ENCODE measurements at places on chromosomes 2 and 18.

- no peak for DNase-seq
These were observed 3.5 kb upstream of the APOB start for GRCh38 chr2:21047141-21048009.

DNA sequence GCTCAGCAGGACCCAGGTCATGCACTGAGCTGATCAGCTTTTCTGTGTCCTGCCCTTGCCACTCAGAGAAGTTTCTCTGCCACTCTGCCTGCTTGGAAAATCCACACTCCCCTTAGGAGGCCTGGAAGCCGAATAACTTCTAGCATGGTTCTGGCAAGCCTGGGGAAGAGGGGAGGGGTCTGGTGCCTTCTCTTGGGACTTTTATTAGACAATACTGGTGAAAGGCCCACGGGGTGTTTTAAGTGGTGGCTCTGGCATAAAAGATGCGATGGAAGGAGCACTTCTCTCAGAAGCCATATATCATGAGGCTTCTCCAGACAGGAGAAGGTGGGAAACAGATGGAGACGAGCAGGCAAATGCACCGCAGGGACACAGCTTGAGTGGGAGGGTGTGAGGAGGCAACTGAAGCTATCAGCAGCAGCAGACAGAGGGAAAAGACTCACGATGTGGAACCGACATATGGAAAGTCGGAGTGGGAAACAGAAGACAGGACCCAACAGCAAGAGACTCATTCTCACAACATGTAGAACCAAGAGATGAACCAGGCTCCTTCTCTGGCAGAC lies 141.8 kb upstream of the CTNNA2 start:
- peak; percentile 14 for DNase-seq

DNA sequence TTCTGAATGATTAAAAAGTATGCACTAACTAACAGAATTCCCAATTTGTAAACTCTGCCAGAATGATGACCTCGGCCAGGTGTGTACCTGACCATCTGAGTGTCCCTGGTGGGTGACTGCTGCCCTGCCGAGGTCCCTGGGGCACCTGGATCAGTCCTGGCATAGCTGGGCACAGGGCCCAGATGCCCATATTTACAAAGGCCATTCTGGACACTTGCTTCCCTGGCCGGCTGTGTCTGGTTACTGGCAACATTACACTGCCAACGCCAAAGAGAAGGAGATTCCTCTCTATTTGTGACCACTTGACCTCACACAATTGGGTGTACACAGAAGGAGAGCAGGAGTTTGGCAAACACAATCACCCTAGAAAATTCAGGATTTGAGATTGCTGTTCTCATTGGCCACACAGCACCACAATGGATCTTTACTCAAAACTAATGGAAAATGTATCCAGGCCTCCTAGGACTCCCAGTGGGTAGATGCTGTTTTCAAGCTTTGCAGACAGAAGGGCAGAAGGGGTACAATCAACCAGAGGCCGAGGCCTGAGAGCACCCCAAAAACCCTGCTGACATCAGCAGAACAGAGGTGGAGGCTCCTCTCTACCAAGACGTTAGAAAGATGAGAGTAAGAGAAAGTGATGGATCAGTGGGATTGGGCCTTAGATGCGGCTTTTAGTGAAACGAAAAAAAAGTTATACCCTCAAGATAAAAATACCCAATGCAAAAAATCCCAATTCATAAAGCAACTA lies 58.3 kb upstream of the PXDN start:
- DNase-seq, result no peak

- no peak for DNase-seq
These were observed 100.2 kb downstream of the ZBTB7C start for GRCh38 chr18:48308755-48309575.

All from nephron progenitor cell (in vitro differentiated cells).